Activated naive CD4-positive, alpha-beta T cell treated with anti-CD3 and anti-CD28 coated beads, Interleukin-2, amount 50 U/mL, for 16 hours (primary cell): ENCODE measurements at places on chromosomes 12 and 14.

DNA sequence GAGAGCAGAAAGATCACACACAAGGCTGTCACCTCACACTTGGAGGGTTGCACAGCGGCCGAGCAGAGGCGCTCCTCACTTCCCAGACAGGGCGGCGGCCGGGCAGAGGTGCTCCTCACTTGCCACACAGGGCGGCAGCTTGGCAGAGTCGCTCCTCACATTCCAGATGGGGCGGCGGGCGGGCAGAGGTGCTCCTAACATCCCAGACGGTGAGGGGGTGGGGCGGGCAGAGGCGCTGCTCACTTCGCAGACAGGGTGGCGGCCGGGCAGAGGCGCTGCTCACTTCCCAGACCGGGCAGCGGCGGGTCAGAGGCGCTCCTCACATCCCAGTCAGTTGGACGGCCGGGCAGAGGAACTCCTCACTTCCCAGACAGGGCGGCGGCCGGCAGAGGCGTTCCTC lies 9.1 kb downstream of the TMBIM4 start:
- DNase-seq, result no peak

GRCh38 chr14:85634205-85634604 lies 104.3 kb downstream of the FLRT2 start:
- no peak for DNase-seq

- DNase-seq, result no peak
Measured at GRCh38 chr12:57019983-57020719, 3.8 kb upstream of the TAC3 start.

DNA sequence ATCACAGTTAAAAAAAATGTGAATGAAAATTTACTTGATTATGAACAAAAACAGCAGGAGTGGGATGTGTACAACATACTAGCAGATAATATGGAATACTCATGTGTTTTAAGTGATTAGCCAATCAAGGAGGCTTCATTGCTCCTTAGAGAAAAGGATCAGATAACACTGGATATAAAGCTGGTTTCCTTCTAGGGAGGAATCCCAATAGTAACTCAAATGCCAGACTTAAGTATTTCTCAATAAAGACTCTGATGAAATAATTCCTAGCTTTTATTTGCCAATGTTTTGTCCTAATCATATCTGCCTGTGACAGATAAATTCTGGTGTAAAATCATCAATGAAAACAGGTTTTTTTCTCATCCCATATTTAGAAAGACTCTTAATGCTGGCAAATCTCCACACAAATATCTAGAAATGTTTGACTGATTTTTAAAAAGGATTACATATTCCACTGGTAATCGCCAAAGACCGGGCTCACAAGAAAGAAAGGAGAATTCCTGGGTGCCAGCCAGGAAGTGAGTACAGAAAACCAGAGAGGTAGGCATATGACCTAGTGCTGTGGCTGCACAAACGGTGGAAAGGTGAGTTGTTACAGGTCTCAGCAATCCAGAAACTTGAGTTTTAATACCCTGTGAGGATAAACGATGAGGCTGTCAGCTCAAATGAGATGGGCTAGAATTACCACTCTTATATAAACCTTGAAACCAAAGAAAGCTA lies 108.6 kb upstream of the TTC7B start:
- DNase-seq, result no peak

DNA sequence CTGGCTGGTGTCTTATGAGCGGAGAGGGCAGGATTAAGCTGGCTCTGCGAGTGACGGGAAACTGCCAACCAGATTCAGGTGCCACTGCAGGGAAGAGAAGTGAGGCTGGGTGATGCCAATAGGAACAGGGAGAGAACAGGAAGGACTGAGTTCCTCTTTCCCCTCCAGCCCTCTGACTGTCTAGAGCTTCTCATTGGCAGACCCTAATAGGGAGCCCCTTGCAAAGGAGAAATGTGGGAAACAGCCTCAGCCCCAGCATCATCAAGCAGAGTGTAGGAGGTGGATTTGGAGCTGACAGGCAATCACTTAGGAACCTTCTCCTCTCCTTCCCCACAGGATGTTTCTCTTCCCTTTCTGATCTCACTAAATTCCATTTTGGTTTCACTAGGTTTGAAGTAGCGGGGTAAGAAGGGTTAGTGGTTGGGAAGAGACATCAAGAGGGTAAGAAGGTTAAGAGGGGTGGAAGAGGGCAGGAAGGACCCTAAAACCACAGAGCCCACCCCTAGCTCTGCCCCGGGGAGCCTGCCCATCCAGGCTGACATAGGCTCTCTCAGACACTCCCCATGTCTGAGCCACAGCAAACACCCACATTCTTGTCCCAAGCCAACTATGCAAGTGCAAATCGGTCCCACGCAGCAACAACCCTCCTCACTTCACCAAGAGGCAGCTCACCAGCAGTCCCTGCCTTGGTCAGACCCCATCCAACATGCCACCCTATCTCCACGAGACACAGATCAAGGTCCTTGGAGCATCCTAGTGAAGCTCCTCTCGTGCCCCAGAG lies 111.1 kb downstream of the STAB2 start:
- DNase-seq, result no peak

DNA sequence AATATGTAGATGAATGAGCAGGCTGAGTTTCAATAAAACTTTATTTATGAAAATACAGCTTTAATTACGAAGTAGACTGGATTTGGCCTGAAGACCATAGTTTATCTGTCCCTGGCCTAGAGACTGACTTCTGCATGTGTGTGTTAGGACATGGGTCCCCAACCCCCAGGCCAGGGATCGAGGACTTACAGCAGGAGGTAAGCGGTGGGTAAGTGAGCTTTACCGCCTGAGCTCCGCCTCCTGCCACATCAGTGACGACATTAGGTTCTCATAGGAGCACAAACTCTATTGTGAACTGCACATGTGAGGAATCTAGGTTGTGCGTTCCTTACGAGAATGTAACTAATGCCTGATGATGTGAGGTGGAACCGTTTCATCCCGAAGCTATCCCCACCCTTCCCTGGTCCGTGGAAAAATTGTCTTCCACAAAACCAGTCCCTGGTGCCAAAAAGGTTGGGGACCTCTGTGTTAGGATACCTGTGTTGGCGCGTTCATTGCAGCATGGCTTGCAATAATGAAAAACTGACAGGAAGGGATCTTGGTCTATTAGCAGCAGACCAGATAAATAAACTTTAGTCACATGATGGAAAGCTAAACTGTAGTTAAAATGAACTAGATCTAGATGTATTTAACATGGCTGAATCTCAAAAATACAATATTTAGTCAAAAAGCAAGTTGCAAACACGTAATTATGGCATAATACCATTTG lies 4.1 kb downstream of the GLRX5 start:
- DNase-seq, result no peak

- DNase-seq, result no peak
Measured at GRCh38 chr12:76670776-76671175, 93.1 kb upstream of the ZDHHC17 start.

DNA sequence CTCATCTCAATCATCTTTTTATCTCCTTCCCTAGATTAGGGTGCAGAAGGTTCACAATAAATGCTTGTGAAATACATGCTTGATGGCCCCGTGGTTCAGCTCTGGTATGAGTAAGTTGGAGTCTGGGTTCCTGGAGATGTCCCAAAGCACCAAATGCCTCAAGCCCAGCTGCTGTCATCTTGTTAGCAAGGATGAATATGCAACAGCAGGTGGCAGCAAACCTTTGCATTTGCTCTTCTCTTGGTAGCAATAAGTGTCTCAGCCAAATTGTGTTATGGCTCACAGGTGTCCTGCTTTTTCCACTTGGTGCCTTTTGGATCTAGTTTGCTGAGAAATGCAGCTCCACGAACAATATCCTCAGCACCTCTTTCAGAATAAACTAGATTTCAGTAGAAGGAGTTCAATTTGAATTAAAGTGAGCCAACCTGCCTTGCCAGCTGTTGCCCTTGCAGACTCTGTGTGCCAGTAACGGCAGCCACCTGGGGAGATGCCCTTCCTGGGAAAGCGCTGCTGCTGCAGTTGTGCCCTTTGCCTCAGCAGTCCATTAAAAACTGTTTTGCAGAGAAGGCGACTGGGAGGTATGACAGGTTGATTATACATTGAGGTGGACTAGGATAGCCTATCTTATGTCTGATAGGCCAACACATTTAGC lies 417.3 kb downstream of the SNAPC1 start:
- DNase-seq, result no peak

GRCh38 chr14:69688299-69688649 lies 76.9 kb downstream of the SUSD6 start:
- no peak for DNase-seq

DNA sequence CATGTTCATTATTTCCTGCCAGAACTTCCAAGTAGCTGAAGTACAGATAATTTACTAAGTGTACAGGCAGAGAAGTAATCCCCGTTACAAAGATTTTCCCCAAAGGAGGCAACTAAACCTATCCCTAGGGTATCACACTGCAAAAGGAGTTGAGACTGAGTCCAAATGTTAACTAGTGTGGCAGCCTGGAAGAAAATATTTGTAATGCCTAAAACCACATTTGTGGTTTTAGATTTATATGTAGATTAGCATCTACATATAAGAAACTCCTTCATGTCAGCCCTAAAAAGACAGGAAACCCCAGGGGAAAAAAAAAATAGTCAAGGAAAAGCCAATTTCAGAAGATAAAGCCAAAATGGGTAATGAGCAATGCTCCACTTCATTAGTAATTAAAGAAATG lies 1.4 kb upstream of the RNASE12 start:
- DNase-seq, result no peak

DNA sequence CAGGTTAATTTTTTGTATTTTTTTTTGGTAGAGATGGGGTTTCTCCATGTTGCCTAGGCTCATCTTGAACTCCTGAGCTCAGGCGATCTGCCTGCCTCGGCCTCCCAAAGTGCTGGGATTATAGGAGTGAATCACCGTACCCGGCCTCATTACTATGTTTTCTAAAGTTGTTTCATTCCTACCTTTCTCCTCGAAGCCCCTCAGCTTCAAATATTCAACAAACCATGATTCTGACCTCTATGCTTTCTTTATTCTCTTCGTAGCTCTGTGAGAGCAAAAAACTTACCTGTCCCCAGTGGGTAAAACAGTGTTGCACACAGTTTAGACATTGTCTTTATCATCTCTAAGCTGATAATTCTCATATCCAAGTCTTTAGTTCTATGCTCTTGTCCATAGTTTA lies 26.2 kb upstream of the MDM2 start:
- no peak for DNase-seq

DNA sequence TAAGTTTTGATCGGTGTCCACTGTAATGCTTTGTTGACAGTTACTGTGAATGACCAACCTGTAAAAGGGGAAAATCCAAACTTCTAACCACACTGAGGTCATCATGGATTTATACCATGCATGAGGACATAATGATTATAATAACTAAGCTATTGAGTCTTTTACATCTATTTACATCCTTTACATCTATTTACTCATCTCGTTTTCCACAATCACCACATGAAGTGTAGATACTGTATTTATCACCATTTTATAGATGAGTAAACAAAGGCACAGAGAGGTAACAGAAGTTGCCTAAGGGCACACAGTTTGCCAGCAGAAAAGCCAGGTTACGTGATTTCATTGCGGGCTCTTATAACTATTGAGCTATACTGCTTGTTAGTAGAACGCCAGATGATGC lies 27.9 kb upstream of the EID3 start:
- DNase-seq, result no peak

DNA sequence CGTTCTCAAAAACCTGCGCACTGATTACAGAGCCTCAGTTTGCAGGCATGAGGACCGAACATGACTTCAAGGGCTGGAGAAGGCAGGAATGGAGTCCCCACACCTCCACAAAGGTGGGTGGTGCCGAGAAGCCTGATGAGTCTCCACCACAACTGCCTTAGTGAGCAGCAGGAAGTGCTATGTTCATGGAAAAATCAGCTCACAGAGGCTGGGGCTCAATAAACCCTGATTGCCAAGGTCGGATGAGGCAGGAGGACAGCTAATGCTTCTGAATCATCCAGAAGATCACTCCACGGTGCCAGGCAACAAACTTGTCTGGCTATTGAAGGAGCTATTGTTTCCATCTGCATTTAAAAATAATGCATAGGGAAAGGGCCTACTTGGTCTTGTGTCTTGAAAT lies 31.1 kb downstream of the APPL2 start:
- DNase-seq, result no peak

GRCh38 chr12:13592063-13592942 lies 389.1 kb downstream of the GRIN2B start:
- DNase-seq, result no peak

- no peak for DNase-seq
Measured at GRCh38 chr14:71574976-71575375, 357.3 kb upstream of the RGS6 start.

DNA sequence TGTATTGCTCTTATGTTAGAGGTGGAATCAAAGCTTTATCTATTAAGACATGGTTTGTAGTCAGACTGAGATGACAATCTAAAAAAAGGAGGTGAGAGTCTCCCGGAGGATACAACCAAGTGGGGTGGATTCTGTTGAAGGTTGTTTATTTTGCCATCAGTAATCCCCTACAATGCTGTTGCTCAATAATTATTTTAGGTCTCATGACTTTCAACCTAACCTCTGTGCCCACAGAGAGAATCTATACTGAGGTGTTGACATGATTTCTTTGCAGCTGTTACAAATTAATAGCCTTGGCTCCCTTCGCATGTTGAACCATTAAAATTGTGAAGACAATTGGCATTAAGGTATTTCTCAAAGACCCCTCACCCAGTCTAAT lies 28.7 kb upstream of the FOS start:
- no peak for DNase-seq

DNA sequence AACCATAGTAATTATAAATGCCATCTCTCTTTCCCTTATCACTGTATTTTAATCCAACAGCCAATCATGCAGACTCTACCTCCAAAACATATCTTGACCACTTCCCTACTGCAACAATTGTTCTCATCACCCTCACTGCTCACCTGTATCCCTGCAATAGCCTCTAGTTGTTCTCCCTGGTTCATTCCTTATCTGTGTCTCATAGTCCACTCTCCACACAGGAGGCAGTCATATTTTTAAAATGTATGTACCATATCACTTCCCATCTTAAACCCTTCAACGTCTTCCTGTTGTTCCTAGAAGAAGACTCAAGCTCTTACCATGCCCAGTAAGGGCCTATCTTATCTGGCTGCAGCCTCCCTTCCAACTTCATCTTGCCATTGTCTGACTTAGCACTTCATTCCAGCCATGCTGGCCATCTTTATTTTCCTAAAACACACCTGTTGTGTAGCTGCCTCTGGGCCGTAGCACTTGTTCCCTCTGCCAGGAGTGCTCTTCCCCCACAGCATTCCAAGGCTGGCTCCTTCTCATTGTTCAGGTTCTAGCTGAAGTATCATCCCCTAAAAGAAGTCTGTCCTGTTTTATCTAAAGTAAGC lies 27.8 kb upstream of the BHLHE41 start:
- DNase-seq, result no peak

- DNase-seq, result no peak
Measured at GRCh38 chr14:22748206-22748605, 18.3 kb upstream of the OXA1L start.

DNA sequence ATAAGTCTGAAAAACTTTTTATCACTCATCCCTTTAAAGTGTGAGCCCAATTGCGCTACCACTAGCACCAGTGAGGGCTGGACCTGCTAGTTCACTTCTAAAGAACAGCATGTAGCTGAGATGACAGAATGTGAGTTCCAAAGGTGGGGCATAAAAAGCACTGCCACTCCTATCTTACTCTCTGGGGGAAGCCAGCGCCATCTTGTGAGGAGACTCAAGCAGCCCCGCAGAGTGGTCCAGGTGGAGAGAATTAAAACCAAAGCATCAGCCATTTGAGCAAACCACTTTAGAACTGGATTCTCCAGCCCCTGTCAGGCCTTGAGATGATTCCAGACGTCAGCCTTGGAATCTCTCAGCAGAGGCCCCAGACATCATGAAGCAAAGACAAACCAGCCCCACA lies 39.9 kb downstream of the TMEM132D start:
- no peak for DNase-seq

- DNase-seq, result no peak
Measured at GRCh38 chr14:58703161-58703506, 65.4 kb downstream of the DACT1 start.

- peak; percentile 83 for DNase-seq
Measured at GRCh38 chr12:49644620-49644994, 21.2 kb downstream of the PRPF40B start.
